ENCODE measurements at places on chromosomes 6 and 20.

- DNase-seq = no peak
Observed at GRCh38 chr20:42795111-42795695, 394.5 kb downstream of the PTPRT start.

- DNase-seq = no peak
Observed at GRCh38 chr6:111972745-111973117, 81.2 kb upstream of the CCN6 start.

DNA sequence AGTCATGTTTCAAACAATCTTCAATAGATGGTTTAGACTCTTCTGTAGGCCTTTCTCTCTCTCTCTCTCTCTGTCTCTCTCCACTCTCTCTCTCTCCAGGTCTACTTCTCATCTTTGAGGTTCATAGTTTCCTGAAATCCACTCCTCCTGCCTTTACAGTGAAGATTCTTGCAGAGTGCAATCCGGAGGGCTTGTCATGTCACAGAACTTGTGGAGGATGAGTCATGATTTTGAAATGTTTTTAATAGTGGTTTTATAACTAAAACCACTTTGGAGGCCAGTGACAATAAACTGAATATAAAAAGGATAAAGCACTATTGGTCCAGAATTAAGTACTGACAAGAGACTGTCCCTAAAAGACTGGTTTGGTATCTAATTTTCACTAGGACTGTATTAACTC, 156.3 kb downstream of the KIF6 start:
- DNase-seq = no peak

DNA sequence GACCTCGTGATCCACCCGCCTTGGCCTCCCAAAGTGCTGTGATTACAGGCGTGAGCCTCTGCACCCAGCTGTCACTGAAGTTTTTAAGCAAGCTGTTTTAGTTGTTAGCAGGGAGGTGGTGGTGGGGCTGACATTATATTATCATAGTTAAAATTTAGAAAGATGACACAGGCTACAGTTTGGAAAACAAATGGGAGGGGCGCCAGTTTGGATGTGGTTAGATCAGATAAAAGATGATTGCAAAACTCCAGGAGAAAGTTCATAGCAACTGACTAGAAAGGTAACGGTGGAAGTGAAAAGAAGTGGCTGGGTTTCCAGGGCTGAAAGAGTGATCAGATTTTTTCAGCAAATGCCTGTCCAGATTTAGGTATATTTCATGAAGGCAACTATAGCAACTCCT, 311.9 kb upstream of the CITED2 start:
- no peak for DNase-seq

DNA sequence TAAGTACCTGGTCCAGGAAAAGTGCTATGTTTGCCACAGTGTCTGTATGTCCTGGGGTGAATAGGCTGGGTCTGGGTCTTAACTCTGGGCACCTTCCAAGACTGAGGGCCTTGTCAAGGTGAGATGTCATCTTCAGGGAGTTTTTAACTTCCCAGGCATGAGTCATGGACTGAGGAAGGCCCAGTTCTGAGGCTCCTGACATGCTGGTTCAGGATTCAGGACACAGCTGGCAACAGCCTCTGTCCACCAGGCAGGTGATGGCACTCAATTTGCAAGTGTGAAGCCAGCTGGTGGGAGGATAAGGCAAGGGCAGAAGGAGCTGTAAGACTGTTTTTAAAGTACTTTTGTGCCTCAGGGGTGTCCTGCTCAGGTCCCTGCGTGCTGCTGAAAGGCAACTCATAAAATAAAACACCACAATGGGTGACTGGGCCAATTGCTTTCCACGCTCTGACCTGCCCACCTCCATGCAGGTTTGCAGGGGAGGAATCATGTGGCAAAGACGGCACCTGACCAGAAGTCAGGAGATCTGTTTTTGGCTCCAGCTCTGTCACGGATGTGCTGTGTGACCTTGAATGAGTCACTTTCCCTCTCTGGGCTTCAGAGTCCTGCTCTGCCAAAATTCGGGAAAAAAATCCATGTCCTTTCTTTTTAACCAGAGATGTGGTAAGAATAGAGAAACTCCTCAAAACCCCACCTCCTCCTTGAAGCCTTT, 4.9 kb upstream of the PACSIN1 start:
- DNase-seq = no peak

- no peak for DNase-seq
Observed at GRCh38 chr20:61453219-61453618, 201.2 kb downstream of the CDH4 start.

GRCh38 chr6:36676141-36677058, 2.1 kb upstream of the CDKN1A start:
- no peak for DNase-seq

DNA sequence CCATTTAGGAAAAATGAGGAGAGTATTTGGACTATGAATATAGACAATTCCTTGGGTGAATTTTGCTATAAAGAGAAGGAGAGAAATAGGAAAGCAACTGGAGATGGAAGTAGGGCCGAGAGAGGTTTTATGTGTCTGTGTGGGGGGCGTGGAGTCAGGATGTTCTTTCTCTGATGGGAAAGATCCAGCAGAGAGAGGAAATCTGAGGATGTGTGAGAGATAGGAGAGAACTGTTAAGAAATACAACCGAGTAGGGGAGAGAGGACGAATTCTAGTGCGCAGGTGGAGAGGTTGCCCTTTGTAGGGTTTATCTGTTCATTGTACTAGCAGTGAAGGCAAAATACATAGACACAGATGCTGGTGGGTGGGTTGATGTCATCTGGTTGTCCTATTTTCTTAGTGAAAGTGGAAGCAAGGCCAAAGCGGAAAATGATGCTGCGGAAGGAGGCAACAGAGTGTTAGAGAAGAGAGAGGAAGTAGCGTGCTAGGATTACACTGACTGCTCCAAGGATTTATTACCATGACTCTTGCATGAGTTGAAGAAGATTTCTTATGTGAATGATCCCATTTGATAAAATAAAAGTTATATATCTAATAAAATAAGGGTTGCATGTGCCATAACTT, 57.7 kb downstream of the CLVS2 start:
- DNase-seq = no peak

GRCh38 chr20:6075428-6076219, 21.8 kb upstream of the LRRN4 start:
- no peak for DNase-seq

- no peak for DNase-seq
Observed at GRCh38 chr20:35721621-35722020, 20.4 kb downstream of the RBM39 start.

- DNase-seq = no peak
Observed at GRCh38 chr20:58312836-58313235, 3.3 kb downstream of the RAB22A start.

Measured in activated CD8-positive, alpha-beta memory T cell treated with anti-CD3 and anti-CD28 coated beads for 4 hours (primary cell).